ENCODE measurements at places on chromosomes 6 and 20.

DNA sequence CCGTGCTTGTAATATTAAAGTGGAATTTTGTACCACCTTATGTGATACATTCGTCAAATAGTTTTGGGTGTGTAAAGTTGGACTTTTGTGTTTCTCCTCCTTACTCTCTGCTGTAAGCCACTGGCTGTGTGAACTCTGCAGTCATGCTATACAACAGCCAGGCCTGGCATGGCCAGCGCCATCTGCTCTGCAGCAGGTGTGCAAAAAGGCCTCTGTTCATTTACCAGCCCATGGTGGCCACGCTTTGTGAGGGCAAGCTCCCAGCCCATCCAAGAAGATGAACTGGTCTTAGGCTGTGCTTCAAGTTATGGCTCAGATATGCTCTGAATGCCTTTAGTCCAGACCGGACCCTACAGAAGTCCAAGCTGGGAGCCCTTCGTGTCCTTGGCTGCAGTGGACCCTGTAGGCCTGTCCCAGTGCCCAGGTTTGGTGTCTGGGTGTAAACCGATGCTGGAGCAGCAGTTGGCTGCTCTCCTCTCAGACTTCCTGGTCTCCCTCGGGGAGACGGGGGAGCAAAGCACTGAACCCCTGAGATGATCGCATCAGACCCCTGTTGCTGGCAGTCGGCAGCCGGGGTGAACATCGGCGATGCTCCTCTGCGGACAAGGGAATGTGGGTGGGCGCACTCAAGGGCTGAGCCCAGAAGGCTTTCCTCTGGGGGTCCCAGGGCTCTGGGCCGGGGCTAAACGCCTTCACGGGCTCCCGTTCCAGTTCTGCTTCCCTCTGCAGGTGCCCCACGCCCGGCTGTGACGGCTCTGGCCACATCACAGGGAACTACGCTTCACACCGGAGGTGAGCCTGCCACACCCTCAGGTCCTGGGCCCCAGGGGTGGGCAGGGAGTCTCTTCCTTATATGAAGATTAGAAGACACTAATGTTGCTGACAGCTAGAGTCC lies 28.6 kb upstream of the PCMTD2 start:
- DNase-seq = no peak

- no peak for DNase-seq
Observed at GRCh38 chr6:103140308-103141027, 1719.3 kb downstream of the HACE1 start.

- DNase-seq = no peak
Observed at GRCh38 chr6:11366934-11367637, 134.6 kb upstream of the NEDD9 start.

- no peak for DNase-seq
Observed at GRCh38 chr6:112821476-112821875, 474.3 kb downstream of the RFPL4B start.

- DNase-seq = no peak
Observed at GRCh38 chr6:146813554-146813953, 214.8 kb downstream of the ADGB start.

DNA sequence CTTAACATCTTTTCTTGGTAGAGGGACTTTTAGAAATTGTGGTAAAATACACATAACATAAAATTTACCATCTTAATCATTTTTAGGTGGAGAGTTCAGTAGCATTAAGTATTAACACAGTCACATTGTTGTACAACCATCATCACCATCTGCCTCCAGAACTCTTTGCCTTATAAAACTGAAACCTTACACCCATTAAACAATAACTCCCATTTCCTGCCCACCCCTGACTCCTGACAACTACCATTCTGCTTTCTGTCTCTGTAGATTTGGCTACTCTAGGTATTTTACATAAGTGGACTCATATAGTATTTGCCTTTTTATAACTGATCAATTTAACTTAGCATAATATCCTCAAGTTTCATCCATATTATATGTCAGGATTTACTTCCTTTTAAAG lies 88.7 kb downstream of the ZHX3 start:
- no peak for DNase-seq

GRCh38 chr6:100134703-100135102 lies 140.7 kb upstream of the MCHR2 start:
- DNase-seq = no peak

DNA sequence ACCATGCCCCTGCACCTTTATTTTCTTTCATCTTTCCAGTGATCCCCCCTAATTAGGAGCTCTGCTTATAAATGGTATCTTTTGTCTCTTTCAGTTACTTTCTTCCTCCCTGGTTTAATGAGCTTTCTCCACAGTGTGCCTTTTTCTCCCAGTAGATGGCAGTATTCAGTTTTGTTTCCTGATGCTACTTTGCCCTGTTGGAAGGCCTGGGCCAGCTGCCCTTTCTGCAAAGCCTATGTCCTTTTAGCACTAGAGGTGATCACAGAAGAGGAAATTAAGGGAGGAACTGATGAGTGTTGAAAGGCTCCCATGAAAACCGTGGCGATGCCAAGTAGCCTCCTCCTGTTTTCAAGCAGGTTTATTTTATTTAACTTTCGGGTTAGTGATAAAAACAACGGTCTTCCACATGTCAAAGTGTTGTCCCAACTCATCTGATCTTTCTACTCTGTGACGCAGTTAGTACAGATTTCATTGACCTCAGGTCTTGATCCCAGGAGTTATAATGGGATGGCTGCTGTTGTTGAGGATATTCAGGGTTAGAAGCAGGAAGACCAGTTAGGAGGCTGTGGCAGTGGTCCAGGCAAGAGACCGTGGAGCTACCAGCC lies 184.2 kb upstream of the BMP2 start:
- no peak for DNase-seq

- DNase-seq = no peak
Observed at GRCh38 chr6:160765412-160765811, 63.4 kb downstream of the PLG start.

DNA sequence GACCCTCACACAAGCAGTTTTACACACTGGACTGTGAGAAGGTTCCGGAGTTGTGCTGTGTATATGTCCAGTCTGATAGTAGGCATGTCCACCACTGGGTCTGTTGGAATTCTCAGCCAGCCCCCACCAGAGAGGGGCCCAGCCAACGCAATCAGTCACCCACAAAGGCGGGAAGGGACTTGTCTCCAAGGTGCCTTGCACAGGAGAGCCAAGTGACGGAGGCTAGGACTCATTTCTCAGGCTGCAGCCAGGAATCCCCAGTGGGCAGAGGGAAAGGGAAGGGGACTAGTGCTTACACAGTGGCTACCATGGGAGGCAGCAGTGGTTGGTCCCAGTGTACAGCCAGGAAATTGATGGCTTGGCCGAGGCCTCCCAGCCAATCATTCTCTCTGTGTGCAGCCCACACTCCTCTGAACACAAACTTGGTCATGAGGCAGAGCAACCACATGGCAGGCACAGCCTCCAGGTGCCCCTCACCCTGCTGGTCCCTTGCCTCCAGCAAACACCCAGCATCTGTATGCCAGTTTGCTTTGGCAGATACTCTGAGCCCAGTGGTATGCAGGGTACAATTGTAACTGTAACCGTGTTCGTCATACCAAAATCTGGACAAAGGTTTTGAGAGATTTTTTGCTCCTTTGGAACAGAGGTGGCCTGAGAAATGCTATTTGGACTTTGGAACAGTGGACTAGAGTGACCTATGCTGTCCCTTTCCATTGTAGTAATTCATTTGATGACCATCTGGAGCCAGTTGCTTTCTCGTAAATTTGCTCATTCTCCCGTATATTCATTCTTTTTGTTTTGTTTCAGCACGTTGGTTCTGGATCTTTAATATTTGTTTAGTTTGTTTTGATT lies 72.9 kb upstream of the MYL9 start:
- DNase-seq = no peak

GRCh38 chr6:122339661-122340060 lies 59.8 kb upstream of the HSF2 start:
- DNase-seq = no peak

- DNase-seq = no peak
Observed at GRCh38 chr6:6557886-6558285, 30.6 kb upstream of the LY86 start.

DNA sequence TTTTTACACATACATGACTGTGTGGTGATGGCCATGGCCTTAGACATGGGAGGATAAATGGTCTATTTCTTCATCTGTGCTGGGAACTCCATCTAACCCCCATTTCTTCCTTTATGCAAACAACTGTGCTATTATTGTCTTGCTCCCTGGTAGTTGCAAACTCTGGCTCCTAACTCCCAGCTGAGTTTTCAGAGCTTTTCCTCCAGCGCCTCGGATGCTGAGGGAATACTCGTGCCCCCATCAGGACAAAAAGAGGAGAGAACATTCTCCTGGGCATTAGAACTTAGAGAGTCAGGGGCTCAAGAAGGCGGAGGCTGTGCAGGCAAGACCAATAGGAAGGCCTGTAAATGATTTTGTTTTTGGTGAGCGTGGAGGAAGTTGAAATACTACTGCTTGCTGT lies 2.1 kb downstream of the DAAM2 start:
- DNase-seq = no peak

GRCh38 chr20:57459897-57460296 lies 65.0 kb downstream of the CTCFL start:
- DNase-seq = no peak

- DNase-seq = no peak
Observed at GRCh38 chr20:35695245-35695749, 3.9 kb downstream of the NFS1 start.

DNA sequence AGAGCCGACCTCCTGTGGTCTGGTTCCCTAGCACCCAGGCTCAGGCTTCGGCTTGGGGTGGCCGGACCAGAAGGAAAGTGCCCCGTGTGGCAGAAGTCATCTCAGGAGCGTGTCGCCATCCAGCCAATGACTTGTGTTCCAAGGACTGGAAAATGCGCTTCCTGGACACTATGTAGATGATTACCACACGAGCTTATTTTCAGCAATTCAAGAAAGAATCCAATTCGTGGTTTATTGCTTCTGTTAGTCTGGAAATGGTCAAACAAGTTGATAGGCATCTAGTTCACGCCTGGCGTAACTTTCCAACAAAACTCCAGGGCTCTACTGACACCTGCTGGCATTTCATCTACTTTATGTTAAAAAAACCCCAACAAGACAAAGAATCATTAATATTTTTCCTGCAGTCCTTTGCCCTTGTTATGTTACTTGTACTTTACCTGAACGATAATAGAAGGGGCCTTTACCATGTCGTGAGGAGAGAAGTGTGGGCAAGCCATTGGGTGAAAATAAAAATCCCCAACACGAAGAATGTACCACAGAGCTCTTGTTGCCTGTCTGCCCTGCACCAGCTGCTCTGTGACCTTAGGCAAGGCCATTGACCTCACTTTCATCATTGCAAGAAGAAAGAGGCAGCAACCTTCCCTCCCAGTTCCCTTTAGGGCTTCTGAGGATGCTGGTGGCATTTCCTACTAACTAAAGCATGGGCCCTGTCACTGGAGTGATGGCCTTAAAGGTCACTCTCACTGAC lies 154.7 kb upstream of the LAMP5 start:
- DNase-seq = no peak

DNA sequence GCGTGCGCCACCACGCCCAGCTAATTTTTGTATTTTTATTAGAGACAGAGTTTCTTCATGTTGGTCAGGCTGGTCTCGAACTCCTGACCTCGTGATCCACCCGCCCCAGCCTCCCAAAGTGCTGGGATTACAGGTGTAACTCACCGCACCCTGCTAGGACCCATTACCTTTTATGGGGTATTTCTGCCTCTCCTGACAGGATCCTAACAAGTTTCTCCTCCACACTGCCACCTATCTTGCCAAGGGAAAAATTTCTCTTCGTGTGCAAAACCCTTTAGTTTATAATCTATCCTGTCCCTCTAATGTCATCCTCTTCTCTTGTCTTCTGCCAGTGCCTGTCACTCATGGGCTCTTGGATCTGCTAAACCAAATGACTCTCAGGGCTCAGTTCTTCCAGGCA lies 1.9 kb downstream of the STMND1 start:
- DNase-seq = no peak

- no peak for DNase-seq
Observed at GRCh38 chr20:48621376-48622078, 206.3 kb downstream of the PREX1 start.

- DNase-seq = no peak
Observed at GRCh38 chr6:117559299-117559698, 43.0 kb downstream of the GOPC start.

GRCh38 chr6:81515562-81516453 lies 236.7 kb downstream of the TENT5A start:
- DNase-seq = no peak

- DNase-seq = no peak
Observed at GRCh38 chr6:83594941-83595340, 82.6 kb downstream of the PRSS35 start.

DNA sequence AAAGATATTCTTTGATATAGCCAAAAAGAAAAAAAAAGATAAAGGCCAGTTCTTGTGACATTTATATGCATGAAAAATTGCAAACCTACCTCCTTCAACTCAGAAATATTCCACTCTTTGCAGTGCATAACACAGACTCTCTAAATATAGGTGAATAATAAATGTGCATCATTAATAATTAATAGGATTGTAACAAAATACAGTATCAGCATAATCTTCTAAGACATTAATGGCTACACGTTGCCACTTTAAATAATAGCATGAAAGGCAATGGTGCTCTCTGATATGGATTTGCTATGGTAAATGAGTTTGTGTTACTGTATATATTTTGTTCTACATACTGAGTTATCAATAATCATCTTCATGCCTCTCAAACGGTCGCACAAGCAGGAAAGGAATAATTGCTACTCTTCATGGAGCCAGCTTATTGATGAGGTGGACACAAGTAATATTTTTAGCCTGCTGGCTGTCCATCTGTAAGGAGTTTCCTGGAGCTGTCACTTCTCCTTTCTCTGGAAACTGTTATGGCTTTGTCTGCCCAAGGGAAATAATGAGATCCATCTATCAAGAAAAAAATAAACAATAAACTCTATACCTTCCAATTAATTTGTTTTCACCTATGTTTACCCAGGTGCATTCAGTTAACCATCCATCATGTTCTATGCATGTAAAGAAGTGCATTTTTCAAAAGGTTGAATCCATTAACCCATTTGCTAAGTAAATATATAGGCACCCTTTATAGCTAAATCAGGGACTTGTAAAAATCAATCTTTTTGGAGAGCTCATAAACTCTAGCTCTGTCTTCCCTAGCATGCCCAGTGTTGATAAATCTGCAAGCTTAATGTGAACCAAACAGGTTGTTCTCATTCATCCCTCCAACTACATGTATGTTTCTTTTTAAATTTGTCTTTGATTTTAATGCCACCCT lies 253.0 kb downstream of the NKAIN2 start:
- no peak for DNase-seq

GRCh38 chr6:18070486-18070885 lies 52.0 kb downstream of the NHLRC1 start:
- no peak for DNase-seq

DNA sequence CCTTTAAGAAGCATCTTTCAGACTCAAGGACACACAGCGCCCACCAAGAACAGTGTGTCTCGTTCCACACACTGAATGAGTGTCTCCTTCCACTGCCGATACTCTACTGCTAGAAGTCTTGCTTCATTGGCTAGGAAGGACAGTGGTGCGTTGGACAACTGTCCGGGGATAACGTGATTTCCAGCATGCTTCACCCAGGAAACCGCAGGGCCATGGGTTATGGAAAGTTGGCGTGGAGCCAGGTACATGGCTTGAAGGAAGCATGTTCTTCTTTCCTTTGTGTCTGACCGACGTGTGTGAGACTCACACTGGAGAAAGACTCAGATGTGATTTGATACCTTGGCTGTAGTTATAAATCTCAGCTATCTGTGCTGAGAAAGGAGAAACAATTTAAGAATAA lies 73.2 kb downstream of the SMOC2 start:
- no peak for DNase-seq
